ENCODE measurements at places on chromosomes 5 and 9.
A peak's percentile ranks its signal among the peaks of the same experiment; 100 is the strongest.

DNA sequence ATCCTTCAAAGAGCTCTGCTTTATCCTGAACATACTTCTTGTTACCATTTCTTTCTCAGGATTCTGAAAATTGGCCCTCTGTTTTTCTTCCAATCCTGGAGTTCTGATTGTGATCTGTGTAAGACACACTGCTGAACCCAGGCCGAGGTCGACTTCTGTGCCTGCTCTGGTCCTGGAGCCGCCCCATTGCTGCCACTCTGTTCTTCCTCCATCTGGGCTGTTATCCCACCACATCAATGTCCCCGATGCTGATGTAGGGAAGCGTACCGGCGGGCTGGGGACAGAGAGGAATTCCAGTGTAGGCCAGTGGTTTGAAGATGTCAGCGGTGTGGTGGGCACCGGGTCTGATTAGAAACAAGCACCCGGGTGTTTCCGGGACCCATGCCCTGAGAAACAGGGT, 102.5 kb downstream of the LIFR start:
- no peak for DNase-seq

DNA sequence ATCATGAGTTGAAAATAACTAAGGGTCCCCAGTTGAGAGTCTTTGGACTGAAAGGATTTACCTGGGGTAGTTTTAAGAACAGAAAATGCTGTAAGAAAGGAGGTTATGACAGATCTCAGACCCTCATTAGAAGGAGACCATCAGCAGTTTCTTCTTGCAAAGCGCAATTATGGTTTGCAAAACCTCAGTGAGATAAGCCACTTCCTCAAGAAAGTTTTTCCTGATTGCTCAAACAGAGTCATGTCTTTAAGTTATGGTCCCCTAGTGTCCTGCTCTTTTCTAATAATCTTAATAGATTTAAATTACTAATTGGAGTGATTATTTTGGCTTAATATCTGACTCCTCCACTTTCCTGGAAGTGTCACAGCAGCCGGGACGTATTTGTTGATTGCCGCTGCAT, 293.2 kb upstream of the KLF4 start:
- DNase-seq: no peak

- no peak for DNase-seq
Measured at GRCh38 chr9:38039090-38039906, 29.7 kb downstream of the SHB start.

DNA sequence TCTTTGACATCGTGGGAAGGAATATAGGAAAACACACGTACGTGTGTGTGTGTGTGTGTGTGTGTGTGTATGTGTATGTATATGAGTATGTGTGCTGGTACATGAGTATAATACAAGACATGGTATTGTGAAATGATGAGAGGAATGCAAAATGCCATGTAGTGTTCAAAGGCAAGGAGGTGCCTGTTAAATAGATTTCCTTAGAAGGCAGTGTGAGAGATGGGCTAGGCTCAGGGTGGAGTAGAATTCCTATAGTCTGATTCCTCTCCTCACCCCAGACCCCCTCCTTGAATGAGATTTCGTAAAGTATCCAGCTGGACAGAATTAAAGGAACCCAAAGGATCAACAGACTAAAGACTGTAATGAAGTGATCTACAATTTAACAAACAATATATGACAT, 11.1 kb downstream of the GPR21 start:
- DNase-seq: no peak

- DNase-seq: no peak
Measured at GRCh38 chr5:58979090-58979489, 396.2 kb downstream of the RAB3C start.

DNA sequence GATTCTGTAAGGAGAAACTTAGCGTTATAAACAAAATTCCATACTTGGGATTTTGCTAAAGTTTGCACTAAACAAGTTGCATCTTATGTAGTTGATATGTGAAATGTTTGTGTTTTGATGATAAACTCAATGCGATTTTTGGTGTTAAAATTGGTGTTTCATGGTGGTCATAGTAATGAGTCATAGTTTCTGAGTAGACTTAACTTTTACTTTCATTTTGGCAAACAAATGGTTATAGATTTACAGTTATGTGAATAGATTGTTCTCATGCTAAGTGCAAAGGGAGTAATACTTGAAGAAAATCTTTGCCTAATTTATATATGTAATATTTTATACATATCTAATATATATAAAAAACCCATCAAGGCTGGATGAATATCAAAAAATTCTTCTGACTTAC, 107.3 kb upstream of the ELAVL2 start:
- DNase-seq: no peak

GRCh38 chr5:62341783-62342475, 35.9 kb downstream of the KIF2A start:
- no peak for DNase-seq

GRCh38 chr5:110463106-110463505, 263.4 kb downstream of the TMEM232 start:
- DNase-seq: no peak

- DNase-seq: no peak
Measured at GRCh38 chr5:7066471-7067235, 329.3 kb upstream of the ADCY2 start.

DNA sequence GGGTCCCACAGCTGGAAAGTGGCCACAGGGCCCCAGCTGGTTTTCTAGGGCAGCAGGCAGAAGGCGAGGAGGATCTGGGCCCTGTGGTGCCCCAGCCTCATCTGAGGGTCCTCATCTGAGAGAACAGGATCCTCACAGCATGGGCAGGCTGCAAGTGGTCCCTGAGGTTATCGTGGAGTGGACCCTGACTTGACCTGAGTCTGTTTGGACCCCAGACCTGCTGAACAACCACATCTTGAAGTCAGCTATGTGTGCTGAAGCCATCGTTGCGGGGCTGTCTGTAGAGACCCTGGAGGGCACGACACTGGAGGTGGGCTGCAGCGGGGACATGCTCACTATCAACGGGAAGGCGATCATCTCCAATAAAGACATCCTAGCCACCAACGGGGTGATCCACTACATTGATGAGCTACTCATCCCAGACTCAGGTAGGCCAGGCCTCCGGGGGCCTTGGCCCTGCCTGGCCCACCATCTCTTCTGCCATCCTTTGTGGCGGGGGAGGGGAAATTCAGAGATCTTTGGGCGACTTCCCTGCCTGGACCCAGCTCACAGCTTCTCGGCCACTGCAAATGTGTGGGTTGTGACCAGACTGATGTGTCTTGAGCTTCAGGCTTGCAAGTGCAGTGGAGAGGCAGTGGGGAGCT, 24.0 kb downstream of the TGFBI start:
- DNase-seq: no peak

DNA sequence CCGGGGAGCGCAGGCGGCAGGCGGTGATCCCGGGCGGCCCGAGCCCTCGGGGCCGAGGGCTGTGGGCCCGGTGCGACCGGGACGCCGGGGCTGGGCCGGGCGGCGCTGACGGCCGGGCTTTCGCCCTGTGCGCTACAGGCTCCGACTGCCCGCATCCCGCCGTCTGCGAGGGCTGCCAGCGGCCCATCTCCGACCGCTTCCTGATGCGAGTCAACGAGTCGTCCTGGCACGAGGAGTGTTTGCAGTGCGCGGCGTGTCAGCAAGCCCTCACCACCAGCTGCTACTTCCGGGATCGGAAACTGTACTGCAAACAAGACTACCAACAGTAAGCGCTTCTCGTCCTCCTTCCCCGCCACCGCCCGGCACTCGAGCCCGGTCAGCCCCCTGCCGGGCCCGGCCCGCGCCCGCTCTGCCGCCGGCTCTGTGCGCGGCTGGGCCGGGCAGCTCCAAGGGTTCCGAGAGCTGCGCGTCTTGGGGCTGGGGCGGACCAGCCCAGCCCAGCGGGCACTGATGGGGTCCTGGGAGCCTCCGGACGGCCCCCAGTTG, 1.6 kb downstream of the LMX1B start:
- DNase-seq: no peak

DNA sequence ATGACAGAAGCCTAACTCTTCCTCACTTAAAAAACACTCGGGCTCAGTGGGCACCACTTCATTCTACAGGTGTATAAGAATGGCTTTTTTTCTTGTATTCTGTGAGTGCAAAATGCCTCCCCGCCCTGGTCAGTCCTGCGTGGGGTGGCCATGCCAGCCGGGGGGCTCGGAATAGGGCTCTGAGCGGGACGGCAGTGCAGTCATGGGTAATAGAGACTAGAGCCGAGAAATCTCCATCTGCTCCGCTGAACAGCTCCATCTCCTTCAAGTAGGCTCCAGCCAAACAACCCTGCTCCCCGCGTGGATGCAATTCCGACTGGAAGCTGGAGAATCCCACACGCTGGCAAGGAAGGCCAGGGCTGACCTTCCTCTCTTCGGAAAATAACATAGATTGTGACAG, 317.0 kb upstream of the IRX4 start:
- no peak for DNase-seq

GRCh38 chr5:122727112-122727541, 47.8 kb upstream of the SNX2 start:
- DNase-seq: no peak

DNA sequence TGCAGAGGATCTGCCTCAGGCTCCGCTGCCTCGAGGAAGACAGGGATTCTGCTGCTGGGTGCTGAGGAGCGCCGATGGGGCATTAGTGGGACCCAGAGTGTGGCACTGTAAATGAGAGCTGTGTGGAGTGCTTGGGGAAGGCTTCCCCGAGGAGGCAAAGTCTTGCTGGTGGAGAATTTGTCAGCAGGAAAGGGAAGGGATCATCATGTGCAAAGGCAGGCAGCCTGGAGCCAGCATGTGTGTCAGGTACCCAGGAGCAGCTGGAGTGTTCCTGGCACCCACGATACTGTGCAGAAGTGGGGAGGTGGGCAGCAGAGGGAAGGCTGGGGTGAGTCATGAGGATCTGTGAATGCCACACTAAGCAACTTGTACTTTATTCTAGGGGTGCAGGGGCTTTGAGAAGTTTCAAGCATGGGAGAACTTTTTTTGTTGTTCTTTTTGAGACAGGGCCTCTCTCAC, 12.3 kb downstream of the B4GALT7 start:
- no peak for DNase-seq

GRCh38 chr9:22452415-22453010, 5.9 kb downstream of the DMRTA1 start:
- DNase-seq: peak; percentile 34

DNA sequence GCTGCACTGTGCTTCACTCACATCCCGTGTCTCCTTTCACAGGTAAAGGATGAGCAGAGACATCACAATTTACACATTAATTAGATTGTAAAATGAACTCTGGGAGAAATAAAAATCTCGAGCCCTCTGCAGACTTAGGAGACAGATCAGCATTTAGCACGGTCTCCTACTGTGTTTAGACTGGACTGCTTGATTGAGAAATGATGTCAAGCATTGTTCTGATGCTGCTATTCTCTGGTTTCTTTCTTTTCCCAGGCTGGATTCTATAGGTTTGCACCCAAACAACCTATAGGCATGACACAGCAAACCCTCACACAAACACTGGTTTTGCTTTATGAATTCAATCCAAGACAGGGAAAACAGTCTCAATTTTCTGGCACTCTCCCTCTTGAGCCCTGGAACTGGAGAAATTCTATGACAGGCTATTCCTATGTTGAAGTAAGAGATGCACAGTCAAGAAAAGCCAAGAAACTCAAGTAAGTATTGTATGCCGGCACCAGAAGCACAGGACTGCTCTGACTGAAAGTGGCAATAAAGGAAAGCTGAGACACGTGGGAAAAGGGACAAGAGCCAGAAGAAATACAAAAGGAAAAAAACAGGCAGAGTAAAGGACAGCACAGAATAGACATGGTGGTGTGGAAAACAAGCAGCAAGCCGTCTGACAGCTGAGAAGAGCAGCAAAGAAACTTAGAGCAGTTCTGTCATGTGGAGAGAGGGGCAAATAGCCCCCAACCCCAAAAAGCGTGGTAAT, 24.8 kb upstream of the ERAP2 start:
- no peak for DNase-seq

DNA sequence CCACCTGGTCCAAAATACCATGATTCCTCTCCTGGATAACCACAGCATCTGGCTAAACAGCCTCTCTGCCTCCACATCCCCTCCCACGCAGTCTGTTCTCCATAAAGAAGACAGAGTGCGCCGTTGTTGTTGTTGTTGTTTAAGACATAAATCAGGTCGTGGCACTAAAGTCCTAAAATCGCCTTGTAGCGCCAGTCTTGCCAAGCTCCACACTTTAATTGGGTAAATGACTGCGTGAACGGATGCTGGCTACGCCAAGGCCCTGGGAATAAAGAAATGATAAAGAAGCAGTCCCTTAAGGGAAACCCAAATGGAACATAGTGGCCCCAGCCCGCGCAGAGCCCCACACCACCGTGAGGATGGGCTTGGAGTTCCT, 364 bp upstream of the SFXN1 start:
- DNase-seq: no peak

GRCh38 chr5:6885581-6885980, 172.3 kb downstream of the TENT4A start:
- DNase-seq: no peak

DNA sequence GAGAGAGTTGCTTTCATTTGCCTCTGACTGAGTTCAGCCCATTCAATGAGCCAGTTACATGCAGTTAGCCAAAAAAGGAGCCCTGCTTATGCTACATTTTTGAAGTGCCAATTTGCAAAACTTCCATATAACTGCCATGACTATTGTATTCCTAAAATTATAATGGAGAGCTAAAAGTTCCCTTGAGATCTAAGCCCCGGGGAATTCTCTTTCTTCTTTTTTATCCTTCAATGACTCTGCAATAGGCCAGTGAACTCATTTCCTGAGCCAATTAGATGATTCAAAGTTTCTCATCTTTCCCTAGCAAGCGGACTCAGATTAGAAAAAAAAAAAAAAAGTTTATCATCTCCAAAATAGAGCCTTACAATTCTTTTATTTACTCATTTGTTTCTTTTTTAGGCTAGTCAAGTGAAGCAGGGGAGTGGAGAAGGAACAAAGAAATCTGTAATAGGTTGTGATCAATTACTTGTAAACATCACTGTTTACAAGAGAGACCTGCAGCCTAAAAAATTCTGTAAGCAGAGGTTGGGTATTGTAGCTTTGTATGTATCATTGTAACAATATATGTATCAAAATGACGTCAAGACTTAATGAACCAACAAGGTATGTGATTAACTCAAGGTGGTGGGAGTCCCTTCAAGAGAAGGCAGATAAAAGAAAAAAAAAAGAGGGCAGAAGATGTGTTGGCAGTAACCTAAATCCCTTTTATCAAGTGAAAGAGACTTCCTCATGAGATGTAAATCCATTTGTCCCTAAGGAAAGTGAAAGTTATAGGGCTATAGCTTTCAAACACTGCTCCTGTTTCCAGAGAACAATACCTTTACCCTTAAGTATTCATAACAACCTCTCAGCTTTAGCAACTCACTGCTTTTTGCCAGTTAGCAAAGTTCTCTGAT, 48.7 kb upstream of the HOMER1 start:
- no peak for DNase-seq

Data from WERI-Rb-1 (cell line).